ENCODE measurements at places on chromosomes 6 and 20.

DNA sequence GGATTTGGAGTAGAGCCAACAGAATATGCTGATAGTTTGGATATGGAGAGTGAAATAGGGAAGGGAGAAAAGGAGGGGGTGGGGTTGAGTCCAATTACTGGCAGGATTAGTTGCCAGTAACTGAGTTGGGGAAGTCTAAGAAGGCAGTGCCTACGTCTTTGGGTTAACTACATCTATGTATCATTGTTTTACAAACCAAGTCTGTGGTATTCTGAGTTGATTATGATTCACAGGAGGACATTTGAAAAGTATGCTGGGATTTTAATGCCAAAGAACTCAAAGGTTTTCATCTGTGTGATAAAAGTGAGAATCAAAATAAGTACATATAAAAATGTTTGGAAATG, 14.7 kb downstream of the DSE start:
- DNase-seq, result peak; percentile 64

DNA sequence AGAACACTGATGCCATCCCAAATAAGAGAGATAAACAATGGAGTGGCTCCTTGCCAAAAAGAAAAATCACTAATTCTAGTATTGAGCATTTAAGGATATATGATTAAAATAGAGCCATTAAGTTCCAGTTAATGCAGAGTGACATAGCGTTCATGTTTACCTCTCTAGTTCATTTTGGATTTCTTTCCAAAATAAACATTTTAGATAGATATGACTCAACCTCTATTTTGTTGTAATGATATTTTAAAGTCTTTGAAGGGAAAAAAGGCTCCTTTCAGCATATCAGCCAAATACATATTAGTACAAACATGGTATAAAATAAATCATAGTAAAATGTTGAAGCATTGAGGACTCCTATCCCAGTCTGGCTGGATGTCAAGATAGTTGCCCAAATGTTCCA, 33.4 kb downstream of the RWDD2A start:
- no peak for DNase-seq

GRCh38 chr6:13181393-13181792, 146.9 kb downstream of the TBC1D7 start:
- DNase-seq, result no peak

DNA sequence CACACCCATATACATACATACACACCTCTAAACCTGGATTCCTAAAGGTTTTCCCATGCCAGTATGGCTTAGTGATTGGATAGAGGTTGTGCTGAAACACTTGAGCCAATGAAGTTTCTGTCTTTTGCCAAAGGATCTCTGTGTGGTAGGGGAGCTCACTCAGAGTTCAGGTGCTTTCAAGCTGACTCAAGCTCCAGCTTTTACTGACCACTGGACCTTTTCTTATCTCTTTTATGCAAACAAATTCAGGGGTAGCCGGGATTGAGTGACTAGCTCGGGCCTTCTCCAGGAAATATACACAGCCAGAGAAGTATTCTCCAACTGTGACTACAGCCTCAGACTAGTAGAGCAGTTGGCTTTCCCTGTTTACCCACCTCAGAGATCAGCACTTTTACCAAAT, 21.5 kb upstream of the DSE start:
- peak; percentile 53 for DNase-seq

GRCh38 chr20:19104186-19104585, 108.3 kb upstream of the SLC24A3 start:
- DNase-seq, result no peak

DNA sequence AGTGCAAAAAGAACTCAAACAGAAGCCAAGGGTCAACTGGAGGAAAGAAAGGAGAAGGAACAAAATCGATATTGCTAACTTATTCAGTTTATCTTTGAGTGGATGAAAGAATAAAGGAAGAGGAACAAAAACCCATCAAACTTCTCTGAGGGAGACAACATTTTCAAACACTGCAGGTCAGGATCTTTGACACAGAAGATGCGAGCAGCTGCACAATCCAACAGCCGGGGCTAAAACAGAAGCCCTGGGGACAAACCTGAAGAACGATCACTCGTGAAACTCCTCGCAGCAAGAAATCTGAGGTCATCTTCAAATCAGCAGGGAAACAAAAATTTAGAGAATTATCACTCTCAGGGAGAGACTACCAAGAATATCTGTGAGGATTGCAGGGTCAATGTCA, 14.2 kb downstream of the SLC23A2 start:
- DNase-seq, result no peak

DNA sequence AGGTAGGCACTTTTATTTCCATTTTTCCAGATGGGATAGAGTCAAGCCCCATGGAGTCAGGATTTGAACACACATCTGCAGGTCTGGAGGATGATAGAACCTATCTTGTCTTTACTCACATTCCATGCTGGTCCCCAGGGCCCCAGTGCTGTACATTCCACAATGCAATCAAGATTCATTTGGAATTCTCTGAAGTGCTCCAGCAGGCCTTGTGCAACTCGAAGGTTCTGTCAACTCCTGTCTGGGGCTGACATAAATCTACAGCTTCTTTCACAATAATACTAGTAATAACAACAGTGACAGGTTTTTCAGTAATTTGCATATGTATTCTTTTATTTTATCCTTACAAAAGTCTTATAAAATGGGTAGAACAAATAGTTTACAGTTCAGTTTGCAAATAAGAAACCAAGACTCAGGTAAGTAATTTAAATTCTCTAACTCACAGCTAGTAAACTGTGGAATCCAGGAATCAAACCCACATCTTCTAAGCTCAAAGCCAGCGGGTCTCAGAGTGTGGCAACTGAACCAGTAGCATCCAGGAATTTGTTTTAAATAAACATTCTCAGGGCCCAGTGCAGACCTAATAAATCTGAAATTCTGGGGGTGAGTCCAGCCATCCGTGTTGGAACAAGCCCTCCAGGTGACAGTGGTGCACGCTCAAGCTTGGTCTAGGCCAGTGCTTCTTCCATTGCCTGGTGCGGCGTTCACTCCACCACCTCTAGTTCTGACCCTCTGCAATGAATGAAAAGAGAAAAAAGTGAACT, 137.0 kb upstream of the TNFAIP3 start:
- peak; percentile 96 for DNase-seq

DNA sequence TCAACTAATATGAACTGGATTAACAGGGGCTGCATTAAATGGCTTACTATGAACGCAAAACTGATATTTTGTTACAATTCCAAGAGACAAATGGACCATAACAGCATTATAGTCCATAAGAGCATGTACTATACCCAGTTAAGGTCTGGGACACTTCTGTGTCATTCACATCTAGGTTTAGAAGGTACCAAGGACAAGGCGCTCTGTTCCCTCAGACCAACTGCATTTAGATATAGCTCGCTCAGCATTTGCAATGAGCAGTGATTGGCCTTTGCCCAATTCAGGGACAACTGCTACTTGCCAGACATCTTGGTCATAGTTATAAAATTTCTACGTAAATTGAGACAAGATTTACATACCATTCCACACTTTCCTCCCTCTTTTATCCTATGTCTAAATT, 132.4 kb downstream of the HS3ST5 start:
- no peak for DNase-seq

DNA sequence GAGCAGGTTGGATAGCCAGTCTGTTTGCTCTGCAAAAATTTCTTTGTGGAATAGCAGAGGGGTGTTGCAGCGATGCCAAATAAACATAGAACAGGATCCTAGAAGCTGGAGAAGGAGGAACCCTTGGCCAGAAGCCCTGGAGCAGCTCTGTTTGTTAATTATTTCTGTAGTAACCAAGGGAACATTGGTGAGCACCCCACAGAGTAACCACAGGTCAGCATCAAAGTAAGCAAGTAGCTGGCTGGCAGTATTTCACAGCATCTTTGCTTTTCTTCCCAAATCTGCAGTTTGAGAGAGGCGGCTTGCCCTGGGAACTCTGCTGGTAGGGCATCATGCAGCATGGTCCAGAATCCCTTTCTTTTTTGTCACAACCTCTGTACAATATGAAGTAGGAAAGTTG, 12.7 kb upstream of the APMAP start:
- DNase-seq, result no peak

DNA sequence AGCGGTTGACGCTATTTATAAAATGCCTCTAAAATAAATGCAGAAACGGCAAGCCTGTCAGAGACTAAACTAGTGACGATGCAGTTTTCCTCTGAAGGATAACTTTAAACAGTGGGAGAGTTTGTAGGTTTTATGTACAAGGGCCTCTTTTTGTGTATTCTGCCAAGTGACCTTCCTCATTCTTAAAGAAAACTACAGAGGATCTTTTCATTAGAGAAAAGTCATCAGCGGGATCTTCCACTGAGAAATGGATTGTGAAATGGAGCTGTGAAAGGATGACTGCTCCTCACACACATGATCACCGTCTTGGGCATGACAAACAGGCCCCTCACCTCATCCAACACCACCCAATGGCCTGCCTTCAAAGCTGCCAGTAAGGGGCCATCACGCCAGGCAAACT, 89.0 kb upstream of the LYRM2 start:
- no peak for DNase-seq

DNA sequence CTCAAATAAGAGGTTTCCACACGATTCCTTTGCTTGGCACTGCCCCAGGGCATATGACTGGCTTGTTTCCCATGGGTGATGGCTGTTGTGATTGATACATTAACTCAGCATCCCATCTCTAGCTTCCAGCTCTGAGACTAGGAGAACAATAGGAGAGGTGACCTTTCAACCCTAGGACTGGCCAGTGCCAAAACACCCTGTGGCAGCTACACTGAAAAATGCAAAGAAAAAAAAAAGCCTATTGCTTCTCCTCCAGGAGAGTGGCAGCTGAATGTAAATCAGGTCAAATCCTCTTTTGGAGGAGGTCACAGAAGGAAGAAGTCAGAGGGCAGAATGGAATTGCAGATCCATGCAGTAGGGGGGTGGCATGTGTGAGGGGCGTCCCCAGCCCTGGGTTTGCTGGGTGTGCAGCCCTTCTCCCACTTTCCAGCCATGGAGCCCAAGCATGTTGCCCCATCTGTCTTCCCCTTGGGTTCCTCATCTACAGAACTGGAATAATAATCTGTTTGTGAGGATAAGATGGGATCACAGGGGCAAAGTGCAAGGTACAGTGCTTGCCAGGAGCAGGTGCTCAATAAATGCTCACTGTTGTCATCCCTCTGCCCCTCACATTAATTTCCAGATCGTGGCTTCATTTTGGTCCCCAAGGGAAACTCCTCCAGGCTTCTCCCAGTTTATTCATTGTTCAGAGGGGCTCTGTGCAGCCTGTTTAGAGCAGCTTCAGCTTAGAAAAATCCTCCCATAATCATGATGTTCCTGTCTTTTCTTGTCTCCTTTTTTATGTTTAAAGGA, 245.0 kb upstream of the RIN2 start:
- no peak for DNase-seq

All from amniotic epithelial cell (primary cell).